ENCODE measurements at places on chromosomes 2 and 18.
A peak's percentile ranks its signal among the peaks of the same experiment; 100 is the strongest.

- DNase-seq = no peak
Measured at GRCh38 chr2:145777297-145777696, 1257.4 kb upstream of the ZEB2 start.

DNA sequence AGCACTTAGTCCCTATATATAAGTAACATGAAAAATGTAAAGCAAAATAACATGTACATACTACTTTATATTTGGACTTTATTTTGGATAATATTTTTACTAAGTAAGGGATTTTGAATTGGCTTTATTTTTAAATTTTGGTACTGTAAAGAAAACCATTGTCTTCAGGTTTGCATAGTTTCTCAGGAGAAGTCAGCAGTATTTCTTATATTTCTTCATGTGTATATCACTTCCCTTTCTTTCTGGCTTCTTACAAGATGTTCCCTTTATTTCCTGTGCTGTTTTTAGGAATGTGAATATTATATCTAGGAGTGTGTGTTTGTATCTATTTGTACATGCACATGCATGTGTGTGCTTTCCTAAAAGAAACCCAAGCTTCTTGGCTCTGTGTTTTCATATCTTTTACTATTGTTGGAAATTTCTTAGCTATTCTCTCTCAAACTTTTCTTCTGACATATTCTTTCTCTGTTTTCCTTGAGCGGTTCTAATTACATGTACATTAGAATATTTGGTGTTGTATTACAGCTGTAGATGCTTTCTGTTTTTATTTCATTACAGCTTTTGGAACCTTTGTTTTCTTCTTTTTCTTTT is 1549.7 kb upstream of the ACVR2A start:
- DNase-seq = no peak

- no peak for DNase-seq
Measured at GRCh38 chr2:171941316-171941699, 19.0 kb downstream of the HAT1 start.

DNA sequence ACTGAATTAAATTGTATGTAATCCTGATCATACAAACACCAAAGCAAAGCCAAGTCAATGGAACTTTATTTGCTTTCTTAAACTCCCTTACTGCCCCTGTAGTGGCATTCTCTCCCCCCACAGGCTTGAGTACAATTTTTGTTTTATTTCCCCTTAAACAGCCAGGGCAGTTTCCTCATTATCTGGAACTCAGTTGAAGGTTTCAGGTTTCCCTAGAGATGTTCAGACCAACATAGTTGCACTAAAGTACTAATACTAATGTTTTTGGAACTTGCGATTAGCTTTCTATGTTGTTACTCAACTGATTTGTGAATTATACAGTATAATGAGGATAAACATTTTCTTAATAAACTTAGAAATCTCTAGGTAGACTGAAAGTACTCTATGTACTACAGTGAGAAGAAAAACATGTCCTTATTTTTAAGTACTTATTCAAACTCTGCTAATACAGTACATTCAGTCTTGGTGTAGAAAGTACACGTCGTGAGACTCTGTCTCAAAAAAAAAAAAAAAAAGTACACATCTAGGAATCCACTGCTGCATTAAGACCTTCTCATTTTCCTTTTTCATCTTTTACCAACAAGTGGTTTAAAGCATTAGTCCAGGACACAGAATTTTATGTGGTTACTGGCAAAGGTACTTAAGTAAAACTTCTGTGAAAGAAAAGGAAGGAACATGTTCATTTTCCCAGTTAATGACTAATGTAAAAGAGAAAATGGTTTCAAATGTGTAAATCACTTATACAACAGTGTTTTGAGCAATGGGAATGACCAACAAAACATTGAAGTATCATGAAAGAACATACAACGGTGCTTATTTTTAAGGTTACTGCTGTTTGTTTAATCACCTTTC is 209.5 kb upstream of the SMAD7 start:
- no peak for DNase-seq

GRCh38 chr18:23852236-23853045 is 162.1 kb upstream of the TTC39C start:
- no peak for DNase-seq

- DNase-seq = no peak
Measured at GRCh38 chr18:58303363-58303762, 259.3 kb downstream of the NEDD4L start.

- DNase-seq = no peak
Measured at GRCh38 chr2:12127638-12128037, 381.2 kb downstream of the LPIN1 start.

DNA sequence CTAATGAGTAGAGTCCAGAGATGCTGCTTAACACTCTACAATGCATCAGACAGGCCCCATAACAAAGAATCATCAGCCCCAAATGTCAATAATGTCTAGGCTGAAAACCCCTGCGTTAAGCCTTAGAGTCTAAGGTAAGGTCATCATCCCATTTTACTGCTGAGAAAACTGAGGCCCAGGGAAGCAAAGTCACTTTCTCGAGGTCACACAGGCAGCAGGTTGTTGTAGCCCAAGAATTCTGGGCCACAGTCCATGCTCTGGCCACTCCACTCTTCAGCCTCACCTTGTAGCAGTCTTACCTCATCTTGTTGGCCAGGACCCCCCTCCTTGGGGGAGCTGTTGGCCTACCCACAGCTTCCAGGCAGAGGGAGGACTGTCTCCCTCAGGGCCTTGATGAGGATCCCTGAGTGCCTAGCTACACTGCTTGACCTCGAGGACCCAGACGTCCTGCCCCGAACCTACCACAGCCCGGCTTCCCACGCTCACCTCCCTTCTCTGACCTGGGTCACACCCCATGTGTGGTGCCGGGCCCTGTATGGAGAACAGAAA is 54.4 kb downstream of the SMAD7 start:
- no peak for DNase-seq

DNA sequence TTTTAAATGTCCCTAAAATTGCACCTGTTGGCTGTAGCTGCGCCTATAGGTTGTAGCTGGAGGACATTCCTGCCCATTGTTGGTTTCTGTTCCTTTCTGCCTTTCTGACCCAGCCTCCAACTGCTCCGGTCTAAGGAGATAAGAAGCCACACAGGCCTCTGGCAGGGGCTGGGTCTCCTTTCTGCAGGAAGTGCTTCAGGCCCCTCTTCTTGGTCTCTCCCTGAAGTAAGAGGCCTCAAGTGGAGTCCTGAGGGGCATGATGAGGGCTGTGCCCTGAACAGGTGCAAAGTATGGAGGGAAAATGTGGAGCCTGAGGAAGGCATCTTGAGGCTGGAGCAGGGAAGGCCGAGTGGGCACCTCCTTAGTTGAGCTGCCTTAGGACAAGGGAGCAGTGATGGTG is 10.4 kb upstream of the SFTPB start:
- no peak for DNase-seq

DNA sequence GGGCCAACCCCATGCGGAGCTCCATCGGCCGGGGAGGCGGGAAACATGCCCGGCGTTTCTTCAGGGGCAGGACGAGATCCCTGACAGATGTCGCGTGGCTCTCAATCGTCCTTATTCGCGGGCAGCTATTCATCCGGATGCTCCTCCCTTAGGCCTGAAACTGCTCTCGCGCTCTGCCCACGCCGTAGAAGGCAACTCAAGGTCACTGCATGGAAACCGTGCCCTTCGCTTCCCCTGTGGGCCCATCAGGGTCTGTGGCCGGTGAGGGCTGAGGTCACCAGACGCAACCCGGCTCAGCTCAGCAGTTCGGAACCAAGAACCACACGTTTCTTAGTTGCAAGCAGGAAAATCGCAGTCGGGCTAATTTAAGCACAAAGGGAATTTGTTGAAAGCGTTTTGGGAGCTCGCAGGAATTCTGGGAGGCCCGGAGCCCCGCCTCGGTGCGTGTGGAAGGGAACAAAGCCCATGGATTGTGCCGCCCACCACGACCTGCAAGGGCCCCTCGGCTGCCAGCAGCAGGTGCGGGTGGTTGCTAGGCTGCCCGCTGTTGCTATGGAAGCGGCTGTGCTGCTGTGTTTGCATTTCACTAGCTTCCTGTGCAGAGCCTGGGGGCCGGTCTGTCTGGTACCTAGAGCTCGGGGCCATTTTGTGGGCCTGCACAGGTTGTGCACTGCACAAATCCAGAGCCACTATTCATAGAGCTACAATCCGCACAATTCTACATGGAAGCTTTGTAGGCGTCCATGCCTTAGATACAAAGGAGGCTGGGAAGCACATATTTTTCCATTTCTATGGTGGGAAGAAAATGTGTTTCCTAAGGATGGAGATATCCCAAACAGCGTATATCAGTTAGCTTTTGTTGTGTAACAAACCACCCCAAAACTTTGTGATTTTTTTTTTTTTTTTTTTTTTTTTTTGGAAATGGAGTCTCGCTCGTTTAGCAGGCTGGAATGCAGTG is 6.0 kb upstream of the ALLC start:
- DNase-seq = no peak

- DNase-seq = peak; percentile 57
Measured at GRCh38 chr2:54859997-54860701, 136.7 kb downstream of the EML6 start.

DNA sequence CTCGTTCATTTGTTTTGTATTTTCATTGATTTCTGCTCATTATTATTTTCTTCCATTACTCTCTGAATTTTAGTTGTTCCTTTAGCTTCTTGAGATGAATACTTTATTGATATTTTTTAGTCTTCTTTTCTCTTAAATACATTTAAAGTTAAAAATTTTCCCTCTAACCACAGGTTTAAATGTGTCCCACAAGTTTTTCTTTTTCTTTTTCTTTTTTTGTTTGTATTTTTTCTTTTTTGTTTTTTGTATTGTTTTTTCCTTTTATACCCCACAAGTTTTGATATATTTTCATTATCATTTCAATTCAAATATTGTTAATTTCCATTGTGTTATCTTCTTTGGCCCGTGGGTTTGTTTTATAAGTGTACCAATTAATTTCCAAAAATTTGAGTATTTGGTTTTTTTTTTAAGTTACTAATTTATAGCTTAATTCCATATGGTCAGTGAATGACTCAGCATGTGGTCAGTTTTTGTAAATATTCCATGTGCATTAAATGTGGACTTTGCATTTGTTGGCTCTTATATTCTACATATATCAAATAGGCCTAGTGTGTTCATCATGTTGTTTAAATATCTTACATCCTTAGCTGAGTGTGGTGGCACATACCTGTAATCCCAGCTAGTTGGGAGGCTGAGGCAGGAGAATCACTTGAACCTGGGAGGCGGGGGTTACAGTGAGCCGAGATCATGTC is 16.2 kb downstream of the CENPO start:
- DNase-seq = no peak

DNA sequence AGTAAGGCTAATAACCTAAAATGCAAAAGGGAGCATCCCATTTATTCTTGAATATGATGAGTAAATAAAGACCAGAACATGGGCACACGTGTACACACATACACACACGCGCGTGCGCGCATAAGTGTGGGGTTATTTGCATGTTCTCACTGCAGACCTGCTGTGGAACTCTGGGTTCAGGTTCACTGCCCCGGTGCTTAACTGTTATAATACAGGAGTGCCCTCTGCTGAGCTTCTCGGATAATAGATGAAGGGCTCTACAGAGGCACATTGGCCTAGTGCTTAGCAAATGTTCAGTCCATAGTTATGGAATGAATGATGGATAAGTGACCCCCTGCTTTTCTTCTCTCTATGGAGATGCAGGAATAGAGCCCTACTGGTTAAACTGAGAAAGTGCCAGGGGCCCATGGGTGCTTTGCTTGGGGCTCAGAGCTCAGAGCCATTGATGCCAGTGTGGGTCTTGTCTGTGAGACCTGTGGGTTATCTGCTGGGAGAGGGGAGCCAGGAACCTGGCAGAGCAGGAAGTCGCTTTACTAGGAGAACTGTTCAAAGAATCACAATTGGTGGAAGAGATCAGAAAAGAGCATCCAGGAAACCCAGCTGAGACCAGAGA is 3.6 kb upstream of the ARL4C start:
- DNase-seq = peak; percentile 35

GRCh38 chr2:157887946-157888345 is 11.8 kb upstream of the ACVR1 start:
- no peak for DNase-seq

GRCh38 chr2:35081622-35082015 is 1274.0 kb upstream of the CRIM1 start:
- no peak for DNase-seq

- DNase-seq = no peak
Measured at GRCh38 chr18:56038171-56039030, 450.4 kb upstream of the TCF4 start.

DNA sequence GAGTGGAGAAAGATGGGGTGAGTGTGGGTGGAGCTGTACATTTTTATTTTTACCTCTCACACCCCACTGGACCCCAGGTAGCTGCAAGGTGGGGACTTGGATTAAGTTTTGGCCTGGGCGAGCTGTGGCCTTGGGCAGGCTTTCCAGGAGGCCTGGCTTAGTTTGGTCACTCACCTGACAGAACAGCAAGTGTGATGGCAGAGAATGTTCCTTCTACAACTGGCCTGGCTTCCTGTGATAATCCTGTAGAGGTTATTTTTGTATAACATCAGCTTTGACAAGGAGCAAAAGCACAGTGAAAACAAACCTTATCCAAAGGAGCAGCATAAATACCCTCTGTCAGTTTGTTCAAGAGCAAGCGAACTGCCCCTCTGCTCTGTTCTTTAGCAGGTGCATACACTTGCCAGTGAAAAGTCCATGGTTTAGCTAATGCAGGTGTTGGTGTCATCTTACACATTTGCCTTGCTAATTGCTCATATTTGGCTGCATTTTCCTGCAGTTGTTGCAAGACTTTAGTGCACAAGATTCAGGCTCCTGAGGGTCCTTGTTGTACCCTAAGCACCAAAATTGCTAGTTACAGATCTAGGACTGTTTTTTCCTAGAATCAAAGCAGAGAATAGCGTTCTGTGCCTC is 6.3 kb downstream of the THNSL2 start:
- no peak for DNase-seq

- DNase-seq = no peak
Measured at GRCh38 chr2:7609974-7610373, 692.8 kb downstream of the RNF144A start.

- DNase-seq = no peak
Measured at GRCh38 chr2:112257575-112257974, 2.7 kb upstream of the ZC3H8 start.

DNA sequence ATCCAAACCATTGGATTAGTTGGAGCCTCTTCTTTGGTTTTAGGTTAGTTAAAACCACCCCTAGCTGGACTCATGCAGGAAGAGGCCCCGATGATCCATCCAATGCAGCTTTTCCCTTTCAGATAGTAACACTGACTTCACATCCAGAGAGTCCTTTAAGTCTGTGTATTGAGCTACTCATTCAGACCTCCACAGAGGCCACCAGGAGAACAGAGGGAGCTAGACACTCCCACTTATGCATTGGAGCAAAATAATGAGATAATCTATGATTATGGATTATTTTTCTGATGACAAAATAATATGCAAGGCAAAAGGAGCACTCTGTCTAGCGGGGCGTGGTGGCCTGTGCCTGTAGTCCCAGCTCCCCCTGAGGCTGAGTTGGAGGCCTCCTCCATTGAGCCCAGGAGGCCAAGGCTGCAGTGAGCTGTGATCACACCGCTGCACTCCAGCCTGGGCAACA is 1.6 kb upstream of the ROCK2 start:
- no peak for DNase-seq
